Cortex of kidney (tissue), 1 donor: ENCODE measurements at places on chromosomes 11 and 22.

- no peak for DNase-seq
Observed at GRCh38 chr22:26534874-26535602, 22.8 kb upstream of the TFIP11 start.

DNA sequence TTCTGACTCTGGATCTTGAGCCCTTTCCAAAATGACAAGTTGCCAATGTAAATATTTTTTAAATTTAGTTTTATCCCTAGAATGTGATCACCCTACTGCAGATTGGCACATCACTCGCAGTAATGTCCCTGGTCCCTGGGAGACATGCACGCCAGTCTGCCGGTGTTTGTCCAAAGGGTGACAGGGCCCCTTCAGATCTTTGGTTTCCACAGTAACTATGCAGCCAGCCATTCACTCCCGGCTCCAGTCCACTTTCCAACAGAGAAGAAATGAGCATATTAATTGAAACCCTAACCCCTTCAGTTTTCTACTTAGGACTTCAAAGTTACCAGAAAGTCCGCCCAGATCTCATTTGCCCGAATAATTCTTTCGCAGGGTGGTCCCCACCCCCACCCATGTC, 25.8 kb upstream of the RASSF10 start:
- no peak for DNase-seq

DNA sequence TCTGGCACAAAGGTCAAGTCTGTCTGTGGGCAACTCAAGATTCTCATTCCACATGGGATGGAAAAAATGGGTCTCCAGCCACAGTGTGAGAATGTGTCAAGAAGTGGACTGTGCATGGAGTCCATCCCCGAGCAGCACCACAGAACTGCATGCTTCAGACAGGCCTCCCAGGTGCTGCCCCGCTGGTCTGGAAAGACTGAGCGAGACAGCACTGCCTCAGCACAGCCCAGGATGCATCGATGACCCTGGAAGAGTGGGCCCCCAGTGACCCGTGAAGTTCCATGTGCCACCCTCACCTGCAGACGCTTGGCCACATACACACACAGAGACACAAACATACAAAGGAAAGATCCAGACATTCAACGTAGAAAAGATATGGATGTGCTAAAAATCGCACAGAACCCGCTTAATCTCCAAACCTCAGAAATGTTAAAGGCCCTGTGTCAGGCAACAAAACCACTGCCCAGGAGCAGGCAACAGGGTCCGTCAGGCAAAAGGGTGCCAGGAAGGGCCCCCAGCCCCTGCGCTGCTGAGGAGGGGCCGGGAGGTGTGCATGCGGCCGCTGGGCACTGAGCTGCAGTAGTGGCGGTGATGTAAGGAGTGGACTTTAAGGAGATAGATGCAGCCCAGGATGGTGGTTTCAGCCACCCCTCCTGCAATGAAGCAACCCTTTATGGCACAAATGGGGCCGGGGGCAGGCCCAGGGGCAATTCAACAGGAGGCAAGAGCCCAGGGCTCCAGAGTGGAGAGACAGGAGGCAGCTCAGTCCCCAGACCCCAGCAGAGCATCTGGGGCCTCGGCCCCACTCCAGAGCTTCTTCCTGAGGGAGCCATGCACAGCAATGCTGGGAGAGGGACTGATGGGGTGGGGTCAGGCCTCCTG, 84.7 kb downstream of the DGCR2 start:
- no peak for DNase-seq

- no peak for DNase-seq
Observed at GRCh38 chr22:33757041-33757801, 163.1 kb downstream of the LARGE1 start.

- no peak for DNase-seq
Observed at GRCh38 chr22:20011123-20011992, 5.3 kb downstream of the ARVCF start.

GRCh38 chr22:44413211-44413610, 84.8 kb downstream of the RTL6 start:
- DNase-seq, result no peak

DNA sequence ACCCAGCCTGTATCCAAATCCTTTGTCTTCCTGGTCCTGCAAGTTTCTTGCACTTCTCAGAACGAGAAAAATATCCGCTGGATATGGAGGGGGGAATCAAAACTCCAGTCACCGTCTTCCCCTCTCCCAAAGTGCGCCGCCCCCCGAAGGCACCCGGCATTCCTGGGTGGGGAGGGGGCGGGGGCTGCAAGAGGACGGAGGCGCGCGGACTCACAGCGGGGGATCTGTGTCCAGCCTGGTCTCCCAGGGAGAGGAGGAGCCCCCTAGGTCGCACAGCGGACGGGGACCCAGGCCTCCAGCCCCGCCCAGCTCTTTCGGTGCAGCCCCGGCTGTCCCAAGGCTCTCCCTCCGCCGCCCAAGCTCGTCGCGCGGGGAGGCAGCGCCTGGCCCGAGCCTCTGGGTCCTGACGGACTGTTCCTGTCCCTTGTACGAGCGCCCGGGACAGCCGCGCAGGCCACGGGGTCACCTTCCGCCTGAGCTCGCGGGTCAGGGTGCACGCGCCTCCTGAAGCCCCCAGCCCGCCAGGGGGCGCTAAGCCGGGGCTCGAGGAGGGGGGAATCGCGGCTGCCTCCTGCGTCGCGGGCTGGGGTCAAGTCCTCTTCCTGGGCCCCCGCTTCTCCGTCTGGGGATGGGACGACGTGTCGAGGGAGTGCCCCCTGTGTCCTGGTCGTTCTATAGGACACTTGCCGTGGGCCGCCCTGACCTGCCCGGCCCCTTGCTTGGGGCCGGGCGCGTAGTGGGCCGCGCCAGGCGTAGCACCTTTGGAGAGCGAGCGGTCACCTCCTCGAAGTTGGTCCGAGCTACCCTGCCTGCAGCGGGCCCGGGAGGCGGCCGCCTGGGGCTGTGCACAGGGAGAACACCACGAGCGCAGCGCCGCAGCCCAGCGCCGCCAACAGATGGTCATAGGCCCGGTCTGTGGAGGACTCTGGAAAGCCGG, 2.4 kb upstream of the WNT11 start:
- no peak for DNase-seq

- DNase-seq, result no peak
Observed at GRCh38 chr11:27187848-27188621, 147.4 kb downstream of the BBOX1 start.

GRCh38 chr11:68498903-68499883, 38.6 kb downstream of the PPP6R3 start:
- DNase-seq, result no peak

DNA sequence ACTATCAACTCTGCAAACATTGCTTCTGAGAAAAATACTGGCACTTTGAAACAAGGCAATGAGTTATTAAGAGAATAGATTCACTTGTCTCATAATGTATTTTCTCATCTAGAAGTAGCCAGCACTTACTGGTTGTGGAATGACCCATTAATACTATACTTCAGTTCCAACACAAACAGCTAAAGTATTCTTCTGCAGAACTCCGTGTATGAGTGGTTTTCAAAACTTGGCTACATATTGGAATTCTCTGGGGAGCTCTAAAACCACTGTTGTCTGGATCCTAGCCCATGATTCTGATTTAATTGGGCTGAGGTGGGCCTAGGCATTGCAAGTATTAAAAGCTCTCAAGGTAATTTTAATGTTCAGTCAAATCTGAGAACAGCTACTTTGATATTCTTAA, 1416.4 kb upstream of the RAG2 start:
- no peak for DNase-seq

DNA sequence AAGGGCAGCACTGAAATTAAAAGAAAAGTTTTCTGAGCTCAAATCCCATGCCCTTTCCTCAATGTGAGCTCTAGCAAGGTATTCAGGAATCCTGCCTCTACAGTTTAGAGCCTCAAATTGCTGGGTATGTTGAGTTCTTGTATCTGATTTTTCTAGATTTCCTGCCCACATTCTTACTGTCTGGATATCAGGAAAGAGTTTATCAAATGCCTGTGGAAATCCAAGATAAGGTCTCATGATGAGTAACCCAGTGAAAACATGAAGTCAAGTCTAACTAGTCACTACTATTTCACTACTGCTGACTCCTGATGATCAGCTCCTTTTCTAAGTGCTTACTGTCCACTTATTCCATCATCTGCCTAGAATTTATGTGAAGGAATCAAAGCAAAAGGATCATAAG, 29.8 kb downstream of the LIMK2 start:
- no peak for DNase-seq

DNA sequence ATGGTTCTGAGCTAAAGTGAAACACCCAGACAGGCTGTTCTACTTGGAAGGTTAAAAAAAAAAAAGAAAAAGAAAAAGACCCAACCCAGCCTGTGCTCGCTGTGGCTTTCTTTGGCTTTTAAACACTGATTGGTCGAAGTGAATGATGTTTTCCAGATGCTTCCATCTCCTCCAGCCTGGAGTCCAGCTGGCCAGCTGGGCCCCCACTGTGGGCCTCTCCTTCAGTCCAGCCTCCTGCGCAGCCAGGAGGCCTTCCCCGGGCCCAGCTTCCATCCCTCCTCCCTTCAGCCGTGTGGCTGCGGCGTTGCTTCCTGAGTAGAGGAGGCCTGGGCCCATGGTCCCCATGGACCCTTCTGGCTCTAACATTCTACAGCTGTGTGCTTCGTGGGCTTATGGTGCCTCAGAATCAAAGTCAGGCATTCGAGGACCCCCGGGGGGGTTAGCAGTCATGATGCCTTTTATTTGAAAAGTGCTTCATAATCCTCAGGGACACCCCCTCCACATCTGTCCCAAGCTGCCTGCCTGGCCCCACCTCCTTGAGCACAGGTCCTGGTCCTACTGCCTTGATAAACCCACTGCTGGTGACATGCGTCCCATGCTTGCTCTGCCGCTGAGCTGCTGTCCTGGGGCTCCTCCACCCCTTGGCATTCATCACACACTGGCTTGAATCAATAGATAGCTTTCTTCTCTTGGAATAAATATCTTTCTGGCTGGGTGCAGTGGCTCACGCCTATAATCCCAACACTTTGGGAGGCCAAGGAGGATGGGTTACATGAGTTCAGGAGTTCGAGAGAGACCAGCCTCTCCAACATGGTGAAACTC, 42.2 kb upstream of the FBLN1 start:
- no peak for DNase-seq

DNA sequence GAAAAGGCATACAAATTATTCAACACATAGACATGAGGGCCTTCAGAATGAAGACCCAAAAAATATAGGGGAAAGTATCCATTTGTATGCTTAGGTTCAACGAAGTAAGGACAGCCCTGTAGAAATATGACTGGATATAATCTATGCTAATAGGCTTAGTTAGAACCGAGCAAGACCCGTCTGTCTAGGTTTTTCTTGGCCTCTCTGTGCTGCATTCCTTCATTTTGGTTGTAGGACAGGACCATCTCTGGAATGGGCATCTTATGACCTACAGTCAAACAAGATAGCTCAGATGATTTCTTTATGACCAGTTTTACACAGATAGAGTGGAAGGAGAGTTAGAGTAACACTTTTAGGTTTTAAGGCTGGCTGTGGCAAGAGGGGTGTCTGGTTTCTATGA, 5.6 kb upstream of the MS4A7 start:
- DNase-seq, result no peak

DNA sequence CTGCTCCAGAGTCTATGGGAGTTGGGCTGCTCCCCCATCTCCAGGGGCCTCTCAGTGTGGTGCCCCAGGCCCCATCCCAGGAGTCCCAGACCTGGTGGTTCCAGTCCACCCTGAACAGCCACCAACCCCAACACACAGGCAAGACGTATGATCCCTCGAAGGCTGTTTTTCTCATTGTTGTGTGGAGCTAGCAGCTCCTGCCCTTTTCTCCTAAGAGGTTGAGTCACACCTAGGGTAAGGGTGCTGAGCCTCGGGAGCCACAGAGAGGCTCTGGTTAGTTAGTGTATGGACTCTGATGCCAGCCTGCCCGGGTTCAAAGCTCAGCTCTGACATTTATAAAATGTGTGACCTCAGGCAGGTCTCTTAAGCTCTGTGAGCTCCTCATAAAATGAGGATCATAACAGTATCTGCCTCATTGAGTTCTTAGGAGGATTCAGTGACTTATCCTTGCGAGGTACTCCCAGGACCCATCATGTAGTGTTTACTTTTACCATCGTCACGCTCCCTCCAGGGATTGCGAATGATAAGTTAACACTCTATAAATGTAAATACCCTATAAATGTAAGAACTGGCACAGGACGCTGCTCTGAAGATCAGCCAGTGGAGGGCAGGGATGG, 47.2 kb downstream of the FBLN1 start:
- no peak for DNase-seq

- DNase-seq, result no peak
Observed at GRCh38 chr22:43110444-43110926, at the start of gene BIK. TSS of gene BIK (plus strand) at chr22:43110750. CDS start at chr22:43124023, 13,273 bp downstream.

- no peak for DNase-seq
Observed at GRCh38 chr11:25943777-25944661, 387.9 kb upstream of the ANO3 start.

DNA sequence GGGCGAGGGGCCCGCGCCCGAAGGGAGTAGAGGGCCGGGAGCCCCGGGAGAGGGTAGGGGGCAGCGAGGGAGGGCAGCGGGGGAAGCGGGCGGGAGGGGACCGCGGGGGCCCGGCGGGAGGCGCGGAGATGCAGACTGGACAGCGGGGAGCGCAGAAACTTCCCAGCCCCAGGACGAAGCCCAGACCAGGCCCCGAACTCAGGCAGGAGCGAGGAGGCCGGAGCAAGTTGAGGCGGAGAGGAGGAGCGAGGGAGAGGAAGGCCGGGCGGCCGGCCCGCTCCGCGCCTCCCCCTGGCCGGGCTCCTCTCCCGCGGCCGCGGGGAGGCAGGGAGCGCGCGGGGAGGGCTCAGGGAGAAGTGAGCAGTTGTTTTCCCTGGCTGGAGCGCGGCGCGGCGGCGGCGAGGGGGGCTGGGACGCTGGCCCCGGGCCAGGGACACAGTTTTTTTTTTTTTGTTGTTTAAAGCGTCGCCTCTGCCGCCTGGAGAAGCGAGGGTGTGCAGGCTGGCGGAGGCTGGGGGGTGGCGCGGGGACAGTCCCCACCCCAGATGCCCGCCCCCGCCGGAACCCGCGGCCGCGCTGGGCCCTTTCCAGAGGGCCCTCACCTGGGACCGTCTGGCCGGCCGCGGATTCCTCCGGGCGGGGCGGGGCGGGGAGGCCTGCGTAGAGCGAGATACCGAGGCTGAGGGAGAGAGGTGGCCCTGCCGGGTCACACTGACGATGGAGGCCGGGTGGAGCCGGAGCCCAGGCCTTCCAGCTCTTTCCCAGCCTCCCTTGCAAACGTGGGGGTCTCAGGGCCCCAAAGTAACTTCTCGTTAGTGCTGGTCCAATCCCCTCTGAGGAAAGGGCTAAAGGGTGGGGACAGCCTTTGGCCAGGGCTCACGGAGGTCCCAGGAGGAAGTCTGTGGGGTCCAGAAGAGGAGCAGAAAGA, at the start of gene LTBP3:
Gene LTBP3 (minus strand): TSS at position 358 of the 928 bp plus-strand sequence. CDS start 400 bp downstream, outside the sequence.
- DNase-seq, result no peak

GRCh38 chr11:24240496-24241175, 256.2 kb upstream of the LUZP2 start:
- no peak for DNase-seq

- no peak for DNase-seq
Observed at GRCh38 chr11:117502779-117503100, 175.1 kb downstream of the CEP164 start.
